ENCODE measurements at places on chromosomes 2 and 18.

GRCh38 chr2:106899786-106900530 is 14.0 kb upstream of the ST6GAL2 start:
- DNase-seq = no peak

DNA sequence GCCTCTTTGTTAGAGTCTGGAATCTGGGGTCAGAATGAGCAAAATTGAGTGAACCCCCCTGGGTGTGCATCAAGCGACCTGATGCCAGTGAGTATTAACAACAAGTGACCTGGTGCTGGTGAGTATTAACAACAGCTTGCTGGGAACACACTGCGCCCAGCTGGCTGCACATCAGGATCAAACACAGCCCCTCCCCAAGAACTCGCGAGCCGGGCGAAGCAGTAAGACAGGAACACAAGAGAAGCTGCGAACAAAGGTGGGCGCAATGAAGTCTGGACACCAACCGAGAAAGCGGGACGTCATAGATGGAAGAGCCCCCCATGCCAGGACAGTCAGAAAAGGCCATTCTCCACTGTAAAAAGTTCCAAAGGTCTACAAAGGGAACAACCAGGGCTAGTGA is 34.3 kb downstream of the CRACDL start:
- DNase-seq = no peak

DNA sequence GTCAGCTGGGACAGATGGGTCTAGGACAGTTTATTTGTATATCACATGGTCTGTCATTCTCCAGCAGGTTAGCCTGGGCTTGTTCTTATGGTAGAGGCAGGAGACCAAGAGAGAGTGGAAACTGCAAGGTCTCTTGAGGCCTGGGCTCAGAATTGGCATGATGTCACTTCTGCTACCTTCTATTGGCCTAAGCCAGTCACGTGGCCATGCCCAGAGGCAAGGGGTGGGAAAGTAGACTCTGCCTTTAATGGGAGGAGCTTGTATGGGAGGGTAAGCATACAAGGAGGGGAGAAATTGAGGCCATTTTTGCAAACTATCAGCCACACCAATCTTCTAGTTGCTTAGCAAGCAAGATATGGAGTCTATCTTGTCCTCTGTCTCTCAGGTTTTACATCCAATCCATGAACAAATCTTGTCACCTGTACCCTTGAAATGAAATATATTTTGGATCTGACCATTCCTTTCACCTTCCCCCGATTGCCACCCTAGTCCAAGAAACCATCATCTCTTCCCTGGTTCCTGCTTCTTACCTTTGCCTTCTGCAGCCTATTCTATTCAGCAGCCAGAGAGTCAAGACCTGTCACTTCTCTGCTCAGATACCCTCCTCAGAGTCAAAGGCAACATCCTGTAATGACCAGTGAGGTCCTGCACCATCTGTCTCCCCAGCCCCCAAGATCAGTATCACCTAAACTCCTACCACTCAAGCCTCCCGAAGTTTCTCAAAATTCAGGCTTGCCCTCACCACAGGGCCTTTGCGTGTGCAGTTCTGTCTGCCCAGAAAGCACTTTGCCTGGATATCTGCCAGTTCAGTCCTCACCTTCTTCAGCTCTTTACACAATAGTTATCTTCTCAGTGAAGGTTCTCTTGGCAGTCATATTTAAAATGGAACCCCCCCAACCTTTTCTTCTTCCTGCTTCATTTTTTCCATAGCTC is 240.0 kb downstream of the LOXHD1 start:
- no peak for DNase-seq

- DNase-seq = no peak
These were observed 69.9 kb upstream of the KLF7 start for GRCh38 chr2:207235621-207236020.

- DNase-seq = no peak
These were observed 27.5 kb downstream of the MYOM1 start for GRCh38 chr18:3192286-3192685.

- DNase-seq = no peak
These were observed 47.5 kb upstream of the SP3 start for GRCh38 chr2:174012347-174013314.

GRCh38 chr2:120620025-120620793 is 115.5 kb upstream of the GLI2 start:
- DNase-seq = peak; percentile 48

DNA sequence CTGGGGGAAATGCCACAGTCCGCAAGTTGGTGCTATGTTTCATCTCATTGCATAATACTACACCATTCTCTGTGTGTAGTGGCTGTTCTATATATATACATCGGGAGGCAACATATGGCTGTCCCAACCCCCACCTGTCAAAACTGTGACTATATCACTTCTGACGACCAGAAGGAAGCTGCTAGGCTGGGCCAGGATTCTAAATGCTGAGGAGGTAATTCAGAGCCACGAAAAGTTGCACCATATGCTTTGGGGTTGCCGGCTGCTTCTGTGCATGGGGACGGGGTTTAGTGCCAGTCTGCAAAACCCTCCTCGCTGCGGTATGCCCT is 117.3 kb downstream of the MSH2 start:
- DNase-seq = no peak

DNA sequence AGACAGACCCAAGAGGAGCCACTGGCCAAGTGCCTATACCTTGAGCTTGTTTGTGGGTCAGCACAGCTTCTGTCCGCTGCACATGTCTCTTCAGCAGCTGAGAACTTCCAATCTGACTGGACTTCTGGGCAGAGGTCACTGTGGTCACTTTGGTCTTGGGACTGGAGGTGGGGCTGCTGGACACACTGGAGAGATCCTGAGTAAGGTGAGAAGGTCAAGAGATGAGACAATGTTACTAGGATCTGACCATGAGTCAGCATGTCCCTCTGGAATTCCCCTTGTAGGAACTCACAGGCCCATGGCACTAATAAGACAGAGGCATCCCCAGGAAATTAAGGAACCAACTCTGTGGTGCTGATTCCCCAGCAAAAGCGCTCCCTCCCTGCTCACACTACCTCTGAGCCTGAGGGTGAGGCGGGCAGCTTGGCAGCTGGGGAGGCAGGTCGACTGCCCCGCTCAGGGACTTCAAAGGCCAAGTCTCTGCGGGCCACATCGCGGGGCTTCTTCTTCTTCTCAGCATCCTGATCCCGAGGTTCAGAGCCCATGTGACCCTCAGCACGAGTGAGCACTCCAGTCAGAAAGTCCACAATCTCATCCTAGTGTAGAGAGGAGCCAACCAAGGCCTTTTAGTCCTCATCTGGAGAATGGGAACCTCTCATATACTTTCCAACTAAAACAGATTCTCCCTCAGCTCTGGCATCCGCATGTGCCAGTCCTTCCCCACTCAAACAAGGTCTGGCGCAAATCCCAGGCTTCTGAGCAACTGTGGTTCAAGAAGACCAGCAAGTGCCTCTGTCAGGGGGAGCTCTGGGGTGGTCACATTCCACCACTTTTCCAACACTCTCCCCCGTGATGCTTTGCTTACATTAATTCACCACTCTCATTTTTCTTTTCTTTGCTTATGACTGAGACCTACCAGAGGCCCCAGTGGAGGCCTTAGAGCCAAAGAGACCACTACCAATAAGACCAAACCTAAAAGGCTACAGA is 29.4 kb downstream of the KANSL3 start:
- DNase-seq = no peak

- DNase-seq = peak; percentile 38
These were observed 232.6 kb downstream of the EN1 start for GRCh38 chr2:118614841-118615271.

DNA sequence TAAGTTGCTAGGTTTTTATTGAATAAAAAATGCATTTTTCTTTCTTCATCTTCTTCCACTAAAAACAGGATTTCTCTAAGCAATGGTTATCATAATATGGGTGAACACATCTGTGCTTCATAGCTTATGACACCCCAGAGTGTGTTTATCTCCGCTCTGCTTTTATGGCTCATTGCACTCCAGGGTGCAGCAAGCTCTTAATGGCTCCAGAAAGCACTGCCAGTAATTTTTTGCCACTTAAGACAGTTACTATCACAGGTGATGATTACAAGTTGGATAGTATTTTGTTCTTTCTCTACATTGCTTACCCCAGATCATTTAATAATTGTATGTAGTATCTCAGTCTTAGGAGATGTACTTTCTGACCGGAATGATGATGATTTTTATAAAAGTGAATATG is 239.3 kb upstream of the CDH20 start:
- no peak for DNase-seq

- no peak for DNase-seq
These were observed 23.1 kb upstream of the DSG3 start for GRCh38 chr18:31424383-31424988.

- no peak for DNase-seq
These were observed 36.1 kb downstream of the RNF152 start for GRCh38 chr18:61856678-61857077.

DNA sequence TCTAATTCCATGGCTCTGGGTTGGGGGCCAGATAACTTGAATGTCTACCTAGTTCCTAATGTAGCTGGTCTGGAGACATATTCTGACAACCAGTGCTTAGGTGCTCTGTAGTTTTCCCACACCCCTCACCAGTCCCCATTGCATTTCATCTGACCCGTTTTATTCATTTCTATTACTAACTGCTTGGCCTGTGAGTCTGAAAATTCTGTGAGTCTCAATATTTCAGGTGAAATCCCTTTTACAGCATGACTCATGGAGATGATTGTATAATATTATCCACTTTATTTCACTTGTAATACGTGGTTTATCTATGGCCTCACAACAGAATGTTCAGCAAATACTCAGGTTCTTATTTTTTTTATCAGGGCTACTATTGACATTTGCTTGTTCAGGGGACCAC is 103.7 kb upstream of the UGP2 start:
- no peak for DNase-seq

- no peak for DNase-seq
These were observed 121.5 kb downstream of the SLC4A3 start for GRCh38 chr2:219748671-219749570.

GRCh38 chr2:141440072-141440635 is 690.7 kb downstream of the LRP1B start:
- DNase-seq = no peak

- DNase-seq = no peak
These were observed 119.6 kb upstream of the ARL5A start for GRCh38 chr2:151947813-151948165.

DNA sequence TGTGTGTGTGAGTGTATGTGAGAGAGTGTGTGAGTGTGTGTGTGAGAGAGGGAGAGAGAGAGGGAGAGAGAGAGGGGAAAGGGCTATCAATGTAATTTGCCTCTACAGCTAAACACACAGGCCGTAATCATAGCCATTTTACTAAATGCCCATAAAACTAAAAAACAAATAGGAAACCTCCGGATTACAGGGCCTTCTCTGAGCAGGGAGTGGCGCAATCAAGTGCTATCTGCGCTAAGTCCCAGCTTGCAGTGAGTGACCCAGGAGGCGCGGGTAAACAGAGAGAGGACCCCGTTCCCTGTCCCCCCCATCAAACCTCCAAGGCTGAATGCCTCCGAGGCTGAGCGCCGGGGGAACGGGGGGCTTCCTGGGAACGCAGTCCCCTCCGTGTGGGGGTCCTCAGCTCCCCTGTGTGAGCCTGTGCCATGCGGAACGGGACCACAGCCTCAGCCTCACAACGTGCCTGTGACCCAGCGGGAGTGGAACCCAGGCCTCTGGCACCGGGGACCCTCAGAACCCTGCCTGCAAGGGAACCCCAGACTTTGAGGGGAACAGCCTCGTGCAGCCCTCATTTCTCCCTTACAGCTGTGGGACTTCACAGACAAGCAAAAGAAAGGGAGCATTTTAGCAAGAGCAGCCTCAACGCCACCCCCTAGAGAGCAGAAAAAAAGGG is 54.7 kb upstream of the ID2 start:
- DNase-seq = no peak

DNA sequence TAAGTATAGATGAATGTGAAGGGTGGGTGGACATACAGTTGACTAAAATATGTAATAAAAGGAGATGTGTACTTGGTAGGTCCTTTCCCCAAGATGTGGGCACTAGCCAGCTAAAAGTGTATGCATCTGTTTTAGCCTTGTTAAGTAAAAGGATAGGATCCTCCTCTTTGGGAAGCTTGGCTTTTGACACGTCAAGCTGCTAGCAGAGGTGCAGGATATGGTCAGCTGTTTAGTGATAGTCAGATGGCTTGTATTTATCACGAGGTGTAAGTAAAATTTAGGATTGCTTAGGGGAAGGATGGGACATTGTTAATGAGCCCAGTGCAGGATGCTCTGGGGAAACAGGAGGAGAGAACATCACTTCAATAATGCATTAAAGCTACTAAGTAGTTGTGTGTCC is 1.5 kb downstream of the MFSD6 start:
- no peak for DNase-seq

GRCh38 chr18:62505669-62506494 is 16.9 kb upstream of the ZCCHC2 start:
- no peak for DNase-seq

GRCh38 chr2:42545023-42545721 is 23.3 kb upstream of the MTA3 start:
- no peak for DNase-seq

- no peak for DNase-seq
These were observed 28.5 kb downstream of the GPC1 start for GRCh38 chr2:240463866-240464481.

- no peak for DNase-seq
These were observed 262.0 kb upstream of the PIK3C3 start for GRCh38 chr18:41693008-41693407.

GRCh38 chr2:239745386-239746227 is 279.5 kb downstream of the NDUFA10 start:
- DNase-seq = no peak

DNA sequence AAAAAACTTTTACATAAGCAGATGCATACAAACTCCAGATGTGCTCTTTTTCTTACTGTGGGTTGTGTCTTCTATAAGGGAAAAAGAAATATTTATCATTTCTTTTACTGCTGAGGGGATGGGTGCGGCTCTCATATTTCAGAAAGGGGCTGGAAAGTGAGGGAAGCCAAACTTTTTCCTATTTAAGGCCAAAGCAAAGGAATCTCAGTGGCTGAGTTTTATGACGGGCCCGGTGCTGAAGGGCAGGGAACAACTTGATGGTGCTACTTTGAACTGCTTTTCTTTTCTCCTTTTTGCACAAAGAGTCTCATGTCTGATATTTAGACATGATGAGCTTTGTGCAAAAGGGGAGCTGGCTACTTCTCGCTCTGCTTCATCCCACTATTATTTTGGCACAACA is at the start of gene COL3A1:
TSS of gene COL3A1 (plus strand) at position 210 of the 400 bp plus-strand sequence. CDS start at position 327, 117 bp downstream.
- DNase-seq = peak; percentile 92
